ENCODE measurements at places on chromosomes 5 and 9.

- DNase-seq = no peak
Measured at GRCh38 chr5:38307845-38308244, 49.5 kb downstream of the EGFLAM start.

GRCh38 chr9:12801187-12801586 lies 26.4 kb downstream of the LURAP1L start:
- no peak for DNase-seq

DNA sequence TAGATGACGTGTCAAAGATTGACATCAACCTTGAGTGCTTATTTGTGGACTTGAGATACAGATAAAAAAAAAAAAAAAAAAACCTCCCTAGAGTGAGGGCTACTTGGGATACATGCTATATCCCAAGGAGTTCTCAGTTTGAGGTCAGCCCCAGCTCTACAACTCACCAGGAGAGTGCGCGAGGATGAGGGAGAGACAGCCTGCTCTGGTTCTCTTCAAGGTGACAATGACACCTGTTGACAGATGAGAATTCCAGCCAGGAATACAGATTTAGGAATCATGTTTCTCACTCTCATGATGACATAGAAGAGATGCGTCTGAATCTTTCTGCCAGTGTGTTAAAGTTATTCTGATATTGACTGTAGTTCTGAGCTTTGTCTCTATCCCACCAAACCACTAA lies 24.9 kb upstream of the ARHGAP26 start:
- DNase-seq = no peak

DNA sequence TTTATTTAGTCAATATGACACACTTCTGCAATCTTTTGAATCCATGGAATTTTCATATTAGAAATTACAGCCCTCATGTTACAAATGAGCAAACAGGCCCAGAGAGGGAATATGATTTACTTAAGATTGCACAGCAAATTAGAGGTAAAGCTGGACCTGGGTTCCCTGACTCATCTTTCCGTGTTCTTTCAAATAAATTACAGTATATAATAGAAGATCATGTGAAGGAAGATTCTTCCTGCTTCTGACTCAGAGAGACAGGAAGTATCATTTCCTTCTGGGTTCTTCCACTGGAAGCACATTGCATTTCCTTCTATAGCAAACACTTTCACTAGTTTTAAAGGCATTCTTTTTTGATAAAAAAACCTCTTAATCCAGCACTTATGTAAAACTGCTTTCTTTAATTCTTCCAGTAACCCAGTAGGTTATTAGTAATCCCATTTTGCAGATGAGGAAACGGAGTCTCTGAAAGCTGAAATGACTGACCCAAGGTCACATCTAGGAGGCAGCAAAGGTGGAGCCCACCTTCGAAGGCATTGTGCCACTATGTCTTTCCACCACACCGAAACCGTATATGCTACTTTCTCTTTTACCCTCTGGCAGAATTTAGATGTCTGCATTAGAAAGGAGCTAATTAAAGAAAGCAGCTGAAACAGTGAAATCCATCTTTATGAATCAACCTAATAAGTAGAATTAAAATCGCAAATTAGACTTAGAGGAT lies 566.7 kb upstream of the KLF4 start:
- no peak for DNase-seq

GRCh38 chr9:73073337-73074175 lies 78.1 kb upstream of the ANXA1 start:
- no peak for DNase-seq

DNA sequence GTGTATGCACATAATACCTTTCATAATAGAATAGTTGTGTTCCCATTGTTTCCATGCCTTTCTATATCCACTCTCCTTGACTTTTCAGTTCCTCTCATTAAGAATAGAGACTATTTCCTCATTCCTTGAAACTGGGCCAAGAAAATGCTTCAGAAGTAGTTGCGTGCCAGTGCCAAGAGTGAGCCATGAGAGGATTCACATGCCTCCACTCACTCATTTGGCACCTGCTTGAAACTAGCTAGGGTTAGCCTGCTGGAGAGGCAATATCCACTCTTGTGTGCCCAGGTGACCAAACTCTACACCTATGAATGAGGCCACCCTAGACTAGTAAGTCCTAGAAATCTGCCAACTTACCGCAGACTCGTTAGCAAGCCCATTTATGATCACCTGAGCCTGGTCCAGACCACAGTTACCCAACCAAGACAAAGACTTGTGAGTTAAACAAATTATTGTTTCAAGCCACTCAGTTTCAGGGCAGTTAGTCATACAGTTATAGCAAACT lies 276.3 kb downstream of the EPB41L4A start:
- peak; percentile 11 for DNase-seq

GRCh38 chr5:75113354-75114113 lies 61.2 kb upstream of the GCNT4 start:
- no peak for DNase-seq

GRCh38 chr9:70003901-70004714 lies 39.5 kb upstream of the MAMDC2 start:
- no peak for DNase-seq

GRCh38 chr9:83596899-83597504 lies 25.9 kb upstream of the IDNK start:
- DNase-seq = peak; percentile 47

DNA sequence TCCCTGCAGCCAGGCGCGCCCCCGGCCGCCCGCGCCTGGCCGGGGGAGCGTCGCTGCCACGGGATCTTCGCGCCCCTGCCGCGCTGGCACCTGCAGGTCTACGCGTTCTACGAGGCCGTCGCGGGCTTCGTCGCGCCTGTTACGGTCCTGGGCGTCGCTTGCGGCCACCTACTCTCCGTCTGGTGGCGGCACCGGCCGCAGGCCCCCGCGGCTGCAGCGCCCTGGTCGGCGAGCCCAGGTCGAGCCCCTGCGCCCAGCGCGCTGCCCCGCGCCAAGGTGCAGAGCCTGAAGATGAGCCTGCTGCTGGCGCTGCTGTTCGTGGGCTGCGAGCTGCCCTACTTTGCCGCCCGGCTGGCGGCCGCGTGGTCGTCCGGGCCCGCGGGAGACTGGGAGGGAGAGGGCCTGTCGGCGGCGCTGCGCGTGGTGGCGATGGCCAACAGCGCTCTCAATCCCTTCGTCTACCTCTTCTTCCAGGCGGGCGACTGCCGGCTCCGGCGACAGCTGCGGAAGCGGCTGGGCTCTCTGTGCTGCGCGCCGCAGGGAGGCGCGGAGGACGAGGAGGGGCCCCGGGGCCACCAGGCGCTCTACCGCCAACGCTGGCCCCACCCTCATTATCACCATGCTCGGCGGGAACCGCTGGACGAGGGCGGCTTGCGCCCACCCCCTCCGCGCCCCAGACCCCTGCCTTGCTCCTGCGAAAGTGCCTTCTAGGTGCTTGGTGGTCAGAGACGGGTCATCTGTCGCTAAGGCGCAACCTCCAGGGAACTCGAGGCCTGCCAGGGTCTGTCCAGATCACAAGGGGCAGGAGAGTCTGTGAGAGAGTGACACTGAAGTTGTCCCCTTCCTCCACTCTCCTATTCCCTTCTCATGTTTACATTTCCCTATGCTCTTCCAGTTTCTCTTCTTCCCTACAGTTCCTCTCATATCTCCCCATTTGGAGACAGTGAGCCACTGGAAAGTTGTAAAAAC lies 1.3 kb downstream of the GPR150 start:
- DNase-seq = peak; percentile 55

GRCh38 chr9:90822866-90823265 lies 21.2 kb downstream of the SYK start:
- no peak for DNase-seq

DNA sequence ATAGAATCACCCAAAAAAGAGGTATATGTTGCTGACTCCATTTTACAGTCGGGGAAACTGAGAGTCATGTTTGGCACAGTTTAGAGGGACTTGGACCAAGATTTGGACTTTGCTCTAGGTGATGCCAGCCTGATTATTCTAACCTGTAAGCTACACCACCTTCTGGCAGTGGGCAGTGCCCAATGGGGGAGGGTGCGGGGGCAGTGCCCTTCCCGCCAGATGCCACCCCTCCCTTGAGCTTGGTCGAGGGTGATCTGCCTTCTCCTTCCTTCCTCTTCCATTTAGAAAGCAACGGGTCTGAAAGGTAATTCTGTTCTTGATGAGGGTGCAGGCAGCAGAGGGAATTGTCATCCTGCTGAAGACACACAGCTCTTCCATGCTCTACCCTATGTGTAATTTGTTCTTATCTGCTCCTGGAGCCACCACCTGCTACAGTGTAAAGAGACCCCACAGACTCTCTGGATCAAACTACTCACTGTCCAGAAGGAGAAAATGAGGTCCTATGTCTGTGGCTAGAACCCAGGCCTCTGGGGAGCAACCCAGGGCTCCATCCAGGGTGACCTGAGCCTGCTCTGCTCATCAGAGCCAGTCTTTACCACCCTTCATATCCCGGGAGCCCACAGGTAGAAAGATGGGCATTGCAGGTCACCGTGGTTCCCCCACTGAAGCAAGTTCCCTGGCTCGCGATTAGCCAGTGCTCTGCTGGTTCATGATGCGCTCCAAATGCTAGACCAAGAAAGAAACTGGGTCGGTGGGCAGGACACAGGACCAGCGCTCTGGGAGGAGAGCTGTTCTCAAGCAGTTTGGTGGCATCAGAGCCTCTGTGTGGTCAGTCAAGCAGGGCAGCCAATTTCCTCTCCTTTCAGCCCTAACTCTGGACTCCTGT lies 156.2 kb downstream of the RGS3 start:
- DNase-seq = no peak

- DNase-seq = peak; percentile 96
Measured at GRCh38 chr5:141849415-141850243, 28.6 kb downstream of the PCDH1 start.

DNA sequence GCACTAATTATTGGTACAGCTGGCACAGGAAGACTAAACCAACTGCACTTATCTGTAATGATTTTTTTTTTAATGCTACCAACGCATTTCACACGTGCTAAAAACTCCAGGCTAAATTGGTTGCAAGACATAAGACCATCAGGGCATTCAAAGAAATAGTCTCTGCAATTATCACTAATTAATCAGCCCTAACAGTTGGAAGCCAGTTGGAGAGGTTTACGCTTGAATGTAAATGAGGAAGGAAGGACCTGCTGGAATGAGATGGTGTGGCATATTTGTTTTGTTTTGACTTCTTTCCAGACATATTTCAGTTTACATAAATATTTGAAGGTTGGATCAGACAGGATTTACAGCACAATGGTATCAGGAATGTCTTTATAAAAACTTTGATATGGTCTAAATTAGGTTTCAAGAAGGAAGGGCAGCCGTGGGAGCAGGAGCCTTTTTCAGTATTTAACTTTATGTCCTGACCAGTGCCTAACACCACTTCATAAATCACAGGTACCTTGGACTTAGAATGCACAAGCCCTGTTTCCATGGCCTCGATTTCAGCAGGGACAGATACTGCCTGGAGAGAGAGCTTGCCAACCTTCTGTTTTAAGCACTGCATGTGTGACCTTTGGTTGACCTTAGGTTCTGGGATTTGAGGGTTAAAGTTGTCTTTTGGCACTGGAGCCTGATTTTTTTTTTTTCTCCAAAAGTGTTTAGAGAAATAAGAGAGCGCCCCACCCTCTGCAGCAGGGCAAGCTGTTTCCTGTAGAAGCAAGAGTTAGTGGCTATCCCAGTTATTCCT lies 199.8 kb upstream of the MAP3K1 start:
- DNase-seq = no peak

- DNase-seq = peak; percentile 13
Measured at GRCh38 chr5:180649297-180650039, at the start of gene FLT4. Gene FLT4 (minus strand): TSS chr5:180649600. CDS start chr5:180649545, 55 bp downstream.

- DNase-seq = no peak
Measured at GRCh38 chr5:52863715-52864290, 76.1 kb downstream of the ITGA1 start.

DNA sequence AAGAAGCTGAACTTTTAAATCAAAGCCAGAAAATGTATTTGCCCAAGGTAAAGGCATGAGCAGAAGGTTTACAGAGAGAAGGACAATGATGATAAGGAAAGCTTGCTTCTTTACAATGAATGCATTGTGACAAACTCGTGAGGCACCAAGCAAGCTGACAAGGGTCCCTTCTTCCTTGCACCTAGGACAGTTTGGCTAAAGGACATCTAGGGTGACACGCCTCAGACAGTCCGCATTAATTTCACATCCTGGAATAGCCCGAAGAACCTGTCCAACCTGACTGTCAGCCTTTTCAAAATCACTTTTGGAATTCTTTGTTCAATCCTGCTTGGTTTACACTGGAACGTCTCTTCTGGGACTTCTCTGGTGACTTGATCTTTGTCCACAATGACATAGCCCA lies 146.4 kb upstream of the MAP3K1 start:
- DNase-seq = no peak

- peak; percentile 54 for DNase-seq
Measured at GRCh38 chr9:114401344-114401743, 13.6 kb upstream of the AKNA start.

DNA sequence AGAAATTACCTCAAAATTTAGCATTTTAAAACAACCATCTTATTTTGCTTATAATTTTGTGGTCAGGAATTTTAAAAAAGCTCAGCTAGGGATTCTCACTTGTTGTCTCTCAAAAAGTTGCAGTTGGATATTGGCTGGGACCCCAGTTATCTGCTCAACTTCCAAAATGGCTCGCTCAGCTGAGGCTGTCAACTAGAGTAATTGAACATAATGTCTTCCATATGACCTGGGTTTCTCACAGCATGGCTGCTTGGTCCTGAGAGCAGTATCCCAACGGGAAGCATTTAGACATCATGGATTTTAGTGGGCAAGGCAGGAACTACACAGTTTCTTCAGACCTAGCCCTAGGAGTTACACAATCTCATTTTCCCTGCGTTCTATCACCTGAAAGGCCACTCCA lies 63.6 kb upstream of the SPEF2 start:
- no peak for DNase-seq

DNA sequence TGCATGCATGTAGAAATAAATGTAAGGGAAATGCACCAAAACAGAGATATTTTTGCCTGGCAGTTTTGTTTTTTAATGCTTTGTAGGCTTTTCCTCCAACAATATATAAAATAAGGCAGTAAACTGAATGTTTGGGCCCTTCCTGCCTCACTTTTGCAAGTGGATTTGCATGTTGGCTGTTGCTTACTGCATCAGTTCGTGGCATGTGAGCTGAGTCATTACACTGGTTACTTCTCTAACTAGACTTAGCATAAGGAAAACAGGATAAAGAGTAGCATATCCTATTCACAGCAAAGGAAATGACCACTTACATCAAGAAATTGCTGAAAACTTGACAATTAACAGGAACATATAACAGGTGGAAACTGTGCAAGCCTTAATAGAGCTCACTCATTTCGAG lies 113.4 kb downstream of the TLE1 start:
- no peak for DNase-seq

GRCh38 chr9:89670114-89670513 lies 65.3 kb downstream of the GADD45G start:
- no peak for DNase-seq

- no peak for DNase-seq
Measured at GRCh38 chr5:71974165-71974564, 133.1 kb upstream of the MAP1B start.

DNA sequence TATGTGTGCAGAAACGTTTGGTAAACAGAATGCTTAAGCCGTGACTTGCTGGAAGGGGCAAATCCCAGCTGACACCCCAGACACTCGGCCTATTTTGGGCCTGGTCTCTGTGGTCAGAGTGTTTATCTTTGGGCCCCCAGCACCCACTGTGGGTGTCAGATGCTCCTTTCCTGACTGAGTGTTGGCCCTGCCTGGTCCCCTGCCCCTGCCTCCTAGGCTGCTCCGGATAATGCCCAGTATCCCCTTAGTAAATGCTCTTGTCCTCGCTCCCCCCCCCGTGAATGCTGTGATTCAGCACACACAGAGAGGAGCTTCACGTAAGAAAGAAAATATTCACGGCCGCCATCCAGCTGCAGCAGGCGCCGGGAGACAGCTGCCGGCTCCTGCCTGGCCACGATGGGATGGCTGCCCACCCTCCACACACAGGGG lies 11.3 kb upstream of the ANGPTL2 start:
- peak; percentile 61 for DNase-seq
